Right forelimb (tissue), 1 donor: ENCODE measurements at places on chromosomes 16 and 17.

GRCh38 chr17:7237761-7238419, 1.4 kb downstream of the PHF23 start:
- DNase-seq = peak; percentile 85

GRCh38 chr17:49656247-49656646, 21.6 kb downstream of the SPOP start:
- DNase-seq = no peak

DNA sequence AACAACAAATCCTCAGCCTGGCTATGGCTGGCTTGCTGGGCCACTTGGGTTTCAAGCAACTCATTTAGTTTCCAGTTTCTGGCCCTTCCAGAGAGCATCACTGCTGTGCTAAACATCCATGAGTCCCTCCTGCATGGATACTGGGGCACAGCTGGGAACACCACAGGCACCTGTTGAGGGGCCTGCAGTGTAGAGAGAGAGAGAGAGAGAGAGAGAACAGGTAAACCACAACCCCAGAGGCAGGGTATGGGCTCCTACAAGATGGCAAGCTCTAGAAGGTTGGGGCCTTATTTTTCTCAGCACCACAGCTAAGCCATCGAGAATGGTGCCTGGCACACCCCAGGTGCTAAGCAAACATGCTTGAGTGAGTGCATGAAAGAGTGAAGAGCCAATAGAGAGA, 120.3 kb downstream of the RBFOX3 start:
- DNase-seq = no peak

- DNase-seq = peak; percentile 64
Observed at GRCh38 chr17:38705803-38706504, 881 bp downstream of the MLLT6 start.

GRCh38 chr17:82385559-82386254, 14.1 kb downstream of the UTS2R start:
- DNase-seq = peak; percentile 81

DNA sequence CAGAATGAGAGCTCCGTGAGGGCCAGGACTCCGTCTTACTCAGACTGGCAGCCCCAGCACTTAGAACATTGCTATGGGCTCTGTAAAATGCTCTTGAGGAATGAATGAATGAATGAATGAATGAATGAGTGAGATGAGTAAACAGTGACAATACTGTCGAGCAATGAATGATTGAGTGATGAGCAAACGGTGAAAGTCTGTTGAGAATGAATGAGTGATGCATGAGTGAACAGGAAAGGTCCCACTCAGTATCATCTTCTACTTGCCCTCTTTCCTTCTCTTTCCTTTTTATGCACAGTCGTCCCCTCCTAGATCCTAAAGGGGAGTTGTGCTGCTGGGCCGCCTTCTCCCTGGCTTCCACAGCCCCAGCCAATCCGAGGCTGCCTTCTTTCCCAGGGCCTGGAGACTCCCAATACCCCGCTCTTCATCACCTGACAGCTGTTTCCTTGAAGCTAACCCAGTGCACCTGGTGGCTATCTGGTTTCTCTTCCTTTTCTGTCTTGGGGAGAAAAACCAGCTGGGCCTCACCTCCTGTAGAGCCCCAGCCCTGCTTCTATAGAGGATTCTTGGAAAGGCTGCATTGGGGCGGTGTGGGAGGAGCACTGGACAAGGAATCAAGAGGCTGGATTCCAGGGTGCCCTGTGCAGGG, 32.7 kb upstream of the CACNG1 start:
- no peak for DNase-seq

- no peak for DNase-seq
Observed at GRCh38 chr16:83917152-83918120, 18.5 kb downstream of the MLYCD start.
